Kasumi-1 (cell line): ENCODE measurements at places on chromosomes 2 and 18.
A peak's percentile ranks its signal among the peaks of the same experiment; 100 is the strongest.

DNA sequence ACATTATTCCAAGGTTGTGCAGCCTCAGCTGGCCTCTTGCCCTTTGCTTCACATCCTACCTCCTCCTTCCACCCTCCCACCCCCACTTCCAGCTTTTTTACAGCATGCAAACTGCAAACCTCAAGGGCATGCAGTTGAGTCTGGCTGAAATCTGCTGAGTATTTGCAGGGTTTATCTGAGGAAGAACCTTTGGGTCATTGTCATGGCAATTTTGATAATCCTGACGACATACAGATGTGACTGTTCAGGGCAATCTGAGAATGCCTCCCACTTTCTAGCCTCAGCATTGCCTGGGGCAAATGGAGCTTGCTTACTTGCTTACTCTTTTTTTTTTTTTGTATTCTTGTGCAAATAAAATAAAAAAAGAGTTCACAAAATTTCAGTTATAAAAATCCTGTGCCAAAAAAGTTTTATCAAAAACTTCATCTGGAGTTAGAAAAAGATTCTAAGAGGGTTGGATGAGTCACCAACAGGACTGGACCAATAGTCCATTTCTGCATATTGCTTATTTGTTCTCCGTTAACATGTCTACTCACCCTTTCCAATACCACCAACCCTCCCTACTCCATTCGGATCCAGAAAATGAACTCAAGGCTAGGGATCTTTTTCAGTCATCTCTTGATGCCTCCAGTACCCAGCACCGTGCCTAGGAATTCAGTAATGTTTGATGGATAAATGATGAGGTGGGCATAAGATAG, 23.6 kb upstream of the LHCGR start:
- no peak for DNase-seq

DNA sequence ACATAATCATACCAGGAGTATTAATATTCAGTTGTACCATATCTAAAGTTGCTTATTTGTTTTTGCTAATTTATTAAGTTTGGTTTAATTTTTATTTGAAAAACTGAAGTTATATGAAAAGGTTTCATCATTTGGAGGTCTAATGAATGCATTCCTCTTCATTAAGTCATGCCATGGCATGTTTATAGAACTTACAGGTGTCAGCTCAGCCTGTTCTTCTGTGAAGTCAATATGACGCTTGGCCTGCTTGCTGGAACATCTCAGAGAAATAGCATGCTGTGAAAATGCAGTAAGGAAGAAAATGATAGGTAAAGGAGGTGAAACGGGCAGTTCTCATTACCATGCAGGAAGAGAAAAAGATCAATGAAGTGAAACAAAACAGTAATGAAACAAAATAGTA, 58.2 kb downstream of the RAPH1 start:
- DNase-seq = no peak

GRCh38 chr2:145975406-145975805, 1455.5 kb upstream of the ZEB2 start:
- no peak for DNase-seq

- DNase-seq = no peak
Observed at GRCh38 chr2:240383099-240383758, 52.2 kb upstream of the GPC1 start.

- no peak for DNase-seq
Observed at GRCh38 chr2:98516571-98516970, 71.9 kb downstream of the INPP4A start.

- DNase-seq = no peak
Observed at GRCh38 chr2:197269815-197270214, 40.8 kb downstream of the ANKRD44 start.

GRCh38 chr2:85545780-85546240, 6.8 kb downstream of the MAT2A start:
- no peak for DNase-seq

DNA sequence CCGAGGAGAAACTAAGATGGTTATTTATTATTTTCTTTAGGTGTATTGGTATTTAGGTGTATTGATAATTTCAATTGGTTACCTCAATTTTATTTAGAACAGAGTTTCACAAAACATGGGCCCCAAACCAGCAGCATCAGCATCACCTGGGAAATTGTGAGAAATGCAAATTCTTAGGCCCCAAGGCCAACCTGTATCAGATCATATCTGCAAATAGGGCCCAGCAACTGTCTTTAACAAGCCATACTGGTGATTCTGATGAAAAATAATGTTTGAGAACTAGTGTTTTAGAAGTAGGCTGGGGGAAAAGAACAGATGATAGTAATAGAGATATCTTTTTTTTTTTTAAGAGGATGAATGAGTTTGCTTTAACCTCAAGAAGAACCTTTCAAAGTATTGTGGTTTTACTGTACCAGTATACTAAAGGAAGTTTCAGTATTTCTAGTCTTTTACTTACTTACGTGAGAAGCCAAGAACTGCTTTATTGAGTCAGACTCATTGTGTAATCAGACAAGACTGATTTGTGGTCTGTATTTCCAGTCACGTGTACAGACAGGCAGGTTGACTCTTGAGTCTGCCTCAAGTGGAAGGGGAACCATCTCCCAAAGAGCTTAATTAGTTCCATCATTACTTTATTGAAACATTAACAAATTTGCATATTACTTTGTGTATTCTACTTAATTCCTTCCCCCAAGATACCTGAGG, 60.4 kb upstream of the GAREM1 start:
- peak; percentile 52 for DNase-seq

GRCh38 chr2:142841788-142842187, 35.7 kb upstream of the KYNU start:
- DNase-seq = no peak

DNA sequence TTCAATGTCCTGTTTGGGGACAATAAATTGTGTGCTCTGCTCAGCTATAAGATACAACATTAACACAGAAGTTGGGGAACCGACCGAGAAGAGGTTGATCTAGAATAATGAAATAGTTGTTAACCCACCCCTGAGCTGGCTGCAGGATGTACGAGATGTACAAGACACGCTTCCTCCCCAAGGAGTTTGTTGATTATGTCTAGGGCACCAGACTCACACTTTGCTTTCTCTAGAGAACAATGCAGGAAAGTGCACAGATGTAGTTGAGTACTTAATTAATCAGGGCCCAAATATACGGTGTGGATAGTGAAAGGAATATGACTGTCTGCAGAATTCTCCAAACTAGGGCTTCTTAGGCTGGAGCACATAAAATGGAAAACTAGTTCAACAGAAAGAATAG, 415.2 kb upstream of the TNP1 start:
- no peak for DNase-seq

DNA sequence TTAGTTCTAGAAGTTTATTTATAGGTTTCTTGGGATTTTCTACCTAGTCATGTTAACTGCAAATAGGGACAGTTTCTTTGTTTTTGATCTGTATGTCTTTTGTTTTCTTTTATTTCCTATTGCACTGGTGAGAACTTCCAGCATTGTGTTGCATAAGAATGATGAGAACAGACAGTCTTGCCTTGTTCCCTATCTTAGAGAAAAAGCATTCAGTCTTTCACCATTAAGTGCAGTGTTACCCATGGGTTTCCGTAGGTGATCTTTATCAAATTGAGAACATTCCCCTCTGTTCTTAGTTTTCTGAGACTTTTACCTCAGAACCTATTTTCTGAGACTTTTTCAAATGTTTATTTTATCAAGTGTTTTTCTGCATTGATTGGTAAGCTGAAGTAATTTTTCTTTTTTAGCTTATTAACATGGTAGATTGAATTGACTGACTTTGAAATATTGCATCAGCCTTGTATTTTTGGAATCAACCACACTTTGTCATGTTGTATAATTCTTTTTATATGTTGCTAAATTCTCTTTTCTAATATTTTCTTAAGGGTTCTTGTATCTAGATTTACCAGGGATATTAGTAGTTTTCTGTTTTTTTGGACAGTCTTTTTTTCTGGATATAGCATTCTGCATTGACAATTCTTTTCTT, 17.2 kb downstream of the MFSD6 start:
- peak; percentile 17 for DNase-seq

GRCh38 chr2:234454433-234454832, 42.4 kb downstream of the ARL4C start:
- DNase-seq = no peak

GRCh38 chr2:176790468-176790867, 422.1 kb upstream of the HNRNPA3 start:
- no peak for DNase-seq

DNA sequence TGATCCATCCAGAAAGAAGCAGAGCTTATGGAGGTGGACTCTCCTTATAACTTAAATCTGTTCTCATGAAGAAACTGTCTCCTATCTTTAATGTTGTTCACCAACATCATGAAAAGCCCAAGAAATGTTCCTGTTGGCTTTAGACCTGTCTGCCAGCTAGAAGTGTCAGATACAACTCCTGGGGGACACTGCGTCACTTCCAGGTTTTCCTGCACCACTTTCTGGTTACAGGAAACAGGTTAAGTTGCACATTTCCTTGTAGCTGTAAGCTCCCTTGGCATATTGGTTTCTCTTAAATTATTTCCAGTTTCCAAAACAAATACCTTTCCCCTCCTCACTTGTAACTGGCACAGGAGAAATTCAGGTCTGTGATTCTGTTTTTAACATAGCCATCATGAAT, 2.9 kb downstream of the CEP68 start:
- no peak for DNase-seq

DNA sequence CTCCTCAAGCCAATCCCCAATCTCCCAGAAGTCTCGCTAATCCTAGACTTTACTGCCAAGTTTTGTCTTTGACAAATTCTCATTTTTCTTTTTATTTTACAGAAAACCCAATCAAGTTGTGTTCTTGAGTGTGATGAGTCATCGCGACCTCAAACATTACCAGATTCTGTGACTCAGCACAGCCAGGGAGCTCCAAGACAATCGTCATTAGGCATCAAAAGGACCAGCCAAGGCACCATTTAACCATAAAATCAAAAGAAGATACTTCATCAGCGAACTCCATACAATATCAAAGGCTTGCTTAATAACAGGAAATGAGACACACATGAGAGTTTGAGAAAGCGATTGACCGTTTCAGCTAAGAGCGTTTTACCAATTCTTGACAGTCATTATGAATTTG, 146.2 kb upstream of the AGAP1 start:
- no peak for DNase-seq
